ENCODE measurements at places on chromosomes 2 and 18. TPM values are rescaled to one million over a fixed set of nuclear protein-coding genes. Genes with fewer than 3 reads are reported as not detected.

DNA sequence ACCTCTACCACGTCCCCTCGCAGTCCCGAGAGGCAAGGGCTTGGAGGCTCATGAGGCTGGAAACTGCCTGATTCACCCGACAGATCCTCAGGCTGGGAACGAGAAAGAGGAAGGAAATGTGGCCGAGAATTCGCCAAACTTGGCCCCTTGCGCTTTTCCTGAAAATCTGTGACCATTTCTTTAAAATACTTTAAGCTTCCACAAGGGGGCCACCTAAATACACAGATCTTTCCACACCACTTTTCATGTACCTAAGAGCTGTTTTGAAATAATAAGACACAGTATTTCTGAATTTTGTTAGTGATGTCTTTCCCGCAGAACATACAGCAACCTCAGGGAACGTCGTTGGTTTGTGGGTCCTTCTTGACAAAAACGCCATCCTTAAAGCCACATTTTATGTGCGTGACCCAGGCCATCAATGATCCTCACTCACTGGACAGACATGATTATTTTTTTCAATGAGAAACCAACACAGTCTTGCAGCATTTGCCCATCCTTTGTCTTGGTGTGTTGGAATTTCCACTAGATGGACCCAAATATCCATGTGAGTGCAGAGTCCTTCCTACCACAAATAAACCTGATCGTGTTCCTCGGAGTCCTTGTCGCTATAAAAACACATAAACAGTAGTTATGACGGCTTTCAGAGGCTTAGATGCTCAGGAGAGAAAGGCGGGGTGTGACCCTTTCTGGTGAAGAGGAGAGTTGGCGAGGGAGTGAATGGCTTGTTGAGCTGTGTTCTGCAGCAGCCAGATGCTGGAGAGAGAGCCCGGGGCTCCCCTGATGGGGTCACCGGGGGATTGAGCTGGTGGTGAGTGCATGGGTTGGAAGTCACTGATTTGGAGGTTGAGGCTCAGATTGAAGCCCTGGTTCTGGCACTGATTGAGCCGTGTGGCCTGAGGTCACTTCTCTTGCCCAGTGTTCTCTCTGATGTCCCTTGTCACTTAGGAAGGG lies 25.0 kb downstream of the DCDC2C start:
- no peak for DNase-seq

Gene ZNF396
- total RNA-seq: 0.26 TPM

Gene CAVIN2
- 15.9 TPM for total RNA-seq

- peak; percentile 48 for DNase-seq
Measured at GRCh38 chr2:234500394-234501006, 3.6 kb upstream of the ARL4C start.

Gene PRSS56
- total RNA-seq: not detected

- DNase-seq: no peak
Measured at GRCh38 chr2:63046552-63046951, 4.1 kb upstream of the OTX1 start.

GRCh38 chr2:58925676-58926081 lies 684.6 kb upstream of the FANCL start:
- DNase-seq: peak; percentile 62

Gene TRABD2A
- total RNA-seq: 10.8 TPM

DNA sequence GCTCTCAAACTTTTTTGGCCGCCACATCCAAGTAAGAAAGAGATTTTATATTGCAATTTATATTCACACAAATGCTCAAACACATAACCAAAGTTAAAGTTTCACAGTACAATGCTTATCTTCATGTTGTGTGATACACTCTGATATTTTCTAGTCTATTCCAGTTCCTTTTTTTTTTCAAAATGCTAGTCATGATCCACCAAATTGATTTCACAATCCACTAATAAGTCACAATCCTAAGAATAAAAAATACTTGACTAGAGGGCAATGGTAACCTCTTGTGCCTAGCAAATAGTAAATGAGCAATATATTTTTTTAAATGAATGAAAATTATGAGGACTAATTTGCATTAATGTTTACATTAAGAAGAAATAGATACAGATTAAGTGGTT lies 5.8 kb upstream of the PTPN4 start:
- DNase-seq: no peak

- DNase-seq: peak; percentile 46
Measured at GRCh38 chr2:69222953-69223658, 163.9 kb downstream of the GFPT1 start.

Gene REG3A
- not detected for total RNA-seq

- no peak for DNase-seq
Measured at GRCh38 chr2:45654250-45654649, 2.8 kb downstream of the PRKCE start.

DNA sequence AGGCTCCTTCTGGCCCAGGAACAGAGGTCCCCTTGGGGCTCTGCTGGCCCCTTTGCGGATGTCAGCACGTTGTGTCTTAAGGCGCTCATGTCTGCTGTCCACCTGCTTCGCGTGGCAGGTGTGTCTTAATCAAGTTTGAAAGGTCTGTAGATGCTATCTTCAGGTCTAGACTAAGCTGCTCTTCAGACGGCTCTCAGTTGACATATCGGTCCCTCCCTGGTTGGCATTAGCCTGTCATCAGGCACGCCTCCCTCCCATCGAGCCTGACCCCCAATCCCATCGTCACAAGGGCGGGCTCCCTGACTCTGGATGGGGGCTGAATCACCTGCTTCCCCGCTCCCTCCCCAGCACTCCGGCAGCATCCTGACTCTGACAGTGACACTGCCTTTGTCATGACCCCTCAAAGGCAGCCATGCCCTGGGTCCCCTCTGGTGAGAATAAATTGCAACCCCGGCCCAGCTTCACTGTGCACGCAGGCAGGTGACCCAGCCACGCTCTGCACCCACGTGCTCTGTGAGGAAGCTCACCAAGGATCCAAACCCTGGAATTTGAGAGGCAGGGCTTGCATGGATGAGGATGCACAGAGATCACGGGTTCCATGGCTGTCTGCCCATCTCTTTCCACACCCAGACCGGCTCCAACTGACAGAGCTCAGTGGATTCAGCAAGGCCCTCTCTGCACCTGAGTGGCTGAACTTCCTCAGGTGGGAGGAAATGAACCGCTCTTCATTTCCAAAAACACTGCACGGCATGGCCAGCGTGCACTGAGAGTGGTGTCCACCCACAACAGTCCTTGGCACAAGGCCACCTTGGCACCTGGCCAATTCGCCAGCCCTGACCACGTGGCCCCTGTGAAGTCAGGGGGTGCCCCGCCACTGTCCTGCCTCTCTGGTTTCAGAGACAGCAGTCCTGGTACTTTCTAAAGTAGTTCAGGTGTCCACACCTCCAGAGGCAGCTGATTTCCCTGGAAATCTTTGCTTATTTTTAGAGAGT lies 110.2 kb upstream of the GPC1 start:
- DNase-seq: no peak

Gene C2orf72
- total RNA-seq: not detected

GRCh38 chr18:70220628-70221027 lies 15.1 kb upstream of the RTTN start:
- DNase-seq: no peak

Gene PPP1R1C
- total RNA-seq: not detected

DNA sequence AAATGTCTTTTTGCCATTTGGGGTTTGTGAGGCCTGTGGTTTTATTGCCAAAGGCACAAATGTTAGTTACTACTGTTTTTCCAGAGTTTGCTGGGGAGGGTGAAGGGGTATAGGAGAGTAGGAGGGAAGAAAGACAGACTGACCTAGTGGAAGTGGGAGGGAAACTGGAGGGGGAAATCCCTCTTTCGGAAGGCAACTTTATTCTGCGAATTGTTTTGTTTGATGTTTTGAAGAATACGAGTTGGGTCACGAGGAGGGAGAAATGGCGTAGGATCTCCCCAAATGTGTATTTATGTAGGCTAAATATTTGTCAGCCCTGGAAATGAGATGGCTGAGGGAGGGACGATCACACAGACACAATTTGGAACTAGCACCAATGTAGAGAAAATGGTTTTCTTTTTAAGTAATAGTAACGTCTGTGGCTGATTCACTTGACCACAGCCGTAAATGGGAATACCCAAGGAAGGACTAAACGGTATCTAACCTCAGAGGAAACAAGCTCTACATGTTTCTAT lies 172.3 kb downstream of the ICOS start:
- DNase-seq: no peak

GRCh38 chr18:30455741-30456140 lies 586.8 kb downstream of the DSC3 start:
- DNase-seq: no peak

DNA sequence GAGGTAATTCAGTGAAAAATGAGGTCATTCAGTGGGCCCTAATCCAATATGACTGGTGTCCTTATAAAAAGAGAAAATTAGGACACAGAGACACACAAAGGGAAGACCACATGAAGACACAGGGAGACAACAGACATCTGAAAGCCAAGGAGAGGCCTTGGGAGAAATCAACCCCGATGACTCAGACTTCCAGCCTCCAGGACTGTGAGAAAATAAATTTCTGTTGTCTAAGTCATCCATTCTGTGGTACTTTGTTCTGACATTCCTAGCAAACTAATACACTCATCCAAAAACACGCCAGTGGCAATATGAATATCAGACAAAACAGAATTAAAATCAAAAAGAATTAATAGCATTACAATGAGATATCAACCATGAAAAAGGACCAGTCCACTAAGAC lies 303.7 kb downstream of the SS18 start:
- DNase-seq: peak; percentile 85

DNA sequence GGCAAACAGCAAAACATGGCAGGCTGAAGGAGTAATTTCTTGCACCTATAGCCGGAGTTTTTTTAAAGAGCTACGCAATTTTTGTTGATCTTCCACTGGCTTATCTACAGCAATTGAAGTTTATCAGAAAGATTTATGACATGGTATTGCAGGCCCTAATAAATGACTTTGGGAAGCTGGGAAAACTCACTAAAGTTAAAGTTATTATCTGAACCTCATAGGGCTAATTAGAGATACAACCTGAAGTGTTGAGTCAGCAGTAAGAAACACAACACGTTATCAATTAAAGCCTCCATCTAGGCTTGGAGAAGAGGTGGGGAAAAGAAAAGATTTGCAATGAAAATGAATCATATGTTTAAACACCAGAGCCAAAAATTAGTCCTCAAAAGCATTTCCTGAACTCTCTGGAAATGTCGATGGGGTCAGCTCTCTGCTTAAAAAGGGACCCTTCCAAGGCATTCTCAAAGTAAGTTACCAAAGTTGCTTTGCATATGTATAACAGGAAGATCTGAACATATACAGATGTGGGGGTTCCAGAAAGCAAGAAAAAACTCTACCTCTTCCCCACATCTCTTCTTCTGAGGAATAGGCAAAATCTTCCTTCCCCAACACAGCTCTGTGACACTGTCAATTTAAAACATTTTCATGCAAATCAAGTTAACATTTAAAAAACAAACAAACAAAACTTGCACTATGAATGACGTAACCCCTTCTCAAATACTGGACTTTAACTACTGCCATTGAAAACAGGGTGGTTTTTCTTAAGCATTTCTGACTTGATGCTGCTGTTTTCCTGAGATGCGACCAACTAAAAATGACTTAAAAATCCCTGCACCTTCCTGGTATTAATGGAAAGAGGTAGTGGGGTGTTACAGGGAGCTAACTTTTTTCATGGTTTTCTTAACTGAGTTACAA lies 915.6 kb downstream of the NRXN1 start:
- DNase-seq: no peak
